ENCODE measurements at places on chromosomes 5 and 9.

- DNase-seq = no peak
Observed at GRCh38 chr9:107363516-107364152, 80.6 kb downstream of the RAD23B start.

- peak; percentile 85 for DNase-seq
Observed at GRCh38 chr9:114364134-114365041, 23.4 kb downstream of the AKNA start.

- no peak for DNase-seq
Observed at GRCh38 chr5:137845472-137845871, 22.2 kb upstream of the MYOT start.

GRCh38 chr9:21969011-21969940 is 24.9 kb downstream of the CDKN2A start:
- DNase-seq = no peak

DNA sequence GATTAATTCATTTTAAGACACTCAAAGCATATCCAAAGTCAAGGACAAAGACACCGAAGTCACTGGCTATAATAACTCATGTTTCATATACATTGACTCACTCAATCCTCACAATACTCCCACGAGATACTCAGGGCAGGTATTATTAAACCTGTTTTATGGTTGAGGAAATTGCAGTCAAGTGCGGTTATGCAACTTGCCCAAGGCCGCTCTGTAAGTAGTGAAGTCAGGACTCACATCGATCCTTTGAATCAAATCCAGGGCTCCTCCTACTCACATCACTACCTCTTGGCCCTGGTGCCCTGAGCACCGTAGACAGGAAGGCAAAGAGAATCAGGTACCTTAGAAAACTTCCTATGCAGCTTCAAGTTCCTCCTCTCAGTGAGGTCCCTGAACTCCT is 87.8 kb upstream of the APC start:
- no peak for DNase-seq

GRCh38 chr5:120552638-120553037 is 88.5 kb downstream of the PRR16 start:
- no peak for DNase-seq

GRCh38 chr5:14491015-14491915 is 90.3 kb upstream of the OTULINL start:
- DNase-seq = peak; percentile 23

GRCh38 chr5:43281840-43282658 is 31.2 kb downstream of the HMGCS1 start:
- DNase-seq = no peak

- DNase-seq = no peak
Observed at GRCh38 chr9:126081746-126082145, 244.9 kb upstream of the MVB12B start.

DNA sequence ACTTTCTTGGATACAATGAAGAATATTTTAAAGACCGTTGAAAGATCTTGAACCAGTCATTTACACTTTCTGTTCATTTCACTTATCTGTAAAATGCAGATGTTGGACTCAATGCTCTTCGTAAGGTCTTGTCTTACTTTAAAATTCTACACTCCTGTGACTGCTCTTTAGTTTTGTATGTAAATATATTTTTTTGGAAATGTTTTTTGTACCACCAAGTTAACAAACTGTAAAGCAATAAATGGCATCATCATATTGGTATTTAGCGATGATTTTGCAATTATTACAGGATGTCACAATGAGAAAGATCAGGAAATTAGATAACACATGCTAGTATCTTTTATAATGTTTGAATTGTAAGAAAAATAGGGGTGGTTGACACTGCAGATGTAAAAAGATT is 80.8 kb upstream of the GNAQ start:
- DNase-seq = no peak

DNA sequence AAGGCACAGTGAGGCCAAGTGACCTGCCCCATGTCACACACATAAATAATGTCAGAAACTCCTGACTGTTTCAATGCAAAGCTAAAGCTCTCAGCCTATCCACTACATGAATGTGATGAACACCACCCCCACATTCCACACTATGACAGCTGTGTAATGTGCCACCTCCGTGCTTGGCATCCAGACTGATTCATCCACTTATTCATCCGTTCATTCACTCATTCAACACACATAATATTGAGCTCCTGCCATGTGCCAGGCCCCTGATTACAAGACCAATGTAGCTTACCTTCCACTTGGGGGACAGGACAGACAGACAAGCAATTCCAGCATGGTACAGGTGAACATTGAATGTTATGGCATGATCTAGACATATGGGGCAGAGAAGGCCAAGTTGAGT is 46.2 kb upstream of the FABP6 start:
- no peak for DNase-seq

GRCh38 chr9:91303741-91304415 is 57.8 kb downstream of the AUH start:
- no peak for DNase-seq

GRCh38 chr9:36217256-36217968 is 26.7 kb downstream of the CLTA start:
- DNase-seq = no peak

- no peak for DNase-seq
Observed at GRCh38 chr9:88782931-88783710, 208.1 kb upstream of the S1PR3 start.

DNA sequence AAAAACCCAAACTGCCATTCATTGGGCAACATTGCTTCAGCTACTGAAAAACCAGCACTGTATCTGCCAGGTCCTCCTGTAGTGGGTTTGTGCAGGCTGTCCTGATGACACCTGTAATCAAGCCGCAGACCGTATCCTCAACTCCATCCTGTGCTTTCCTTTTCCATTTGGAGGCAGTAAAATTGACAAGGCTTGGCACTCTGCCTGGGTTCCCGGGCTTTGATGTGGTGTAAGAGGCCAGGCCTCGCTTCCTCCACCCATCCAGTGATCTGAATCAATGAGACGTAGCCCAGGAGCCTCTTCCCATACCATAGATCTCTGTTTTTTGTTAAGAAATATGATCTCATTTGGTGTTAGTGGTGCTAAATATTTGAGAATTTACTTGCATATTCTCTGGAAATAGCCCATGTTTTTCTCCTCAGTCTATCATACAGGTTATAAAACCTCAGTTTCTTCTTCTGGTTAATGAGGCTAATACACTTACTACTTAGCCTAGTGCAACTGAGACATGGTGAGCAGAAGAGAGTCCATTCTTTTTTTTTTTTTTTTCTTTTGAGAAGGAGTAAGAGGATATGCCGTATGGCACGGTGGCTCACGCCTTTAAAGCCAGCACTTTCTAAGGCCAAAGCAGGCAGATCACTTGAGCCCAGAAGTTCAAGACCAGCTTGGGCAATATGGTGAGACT is 34.8 kb downstream of the LSM11 start:
- DNase-seq = no peak

GRCh38 chr9:4220346-4220745 is 79.5 kb downstream of the GLIS3 start:
- DNase-seq = no peak

DNA sequence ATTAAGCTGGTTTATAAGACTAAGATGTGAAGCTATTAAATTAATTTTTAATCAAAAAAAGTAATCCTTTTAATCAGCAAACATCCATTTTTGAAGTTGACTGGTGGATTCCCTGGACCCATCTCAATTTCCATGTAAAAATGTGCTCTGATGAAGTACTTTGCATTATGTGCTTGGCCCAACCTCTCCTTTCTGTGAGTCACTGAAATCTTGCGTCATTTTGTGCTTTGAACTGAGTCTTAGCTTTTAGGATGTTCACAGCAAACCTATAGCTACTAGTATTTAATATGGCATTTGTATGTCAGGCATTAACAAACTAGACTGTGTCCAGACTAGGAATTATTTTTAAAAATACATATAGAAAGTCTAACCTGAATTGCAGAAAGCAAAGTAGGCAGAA is 55.0 kb upstream of the CDH12 start:
- DNase-seq = no peak

- DNase-seq = no peak
Observed at GRCh38 chr9:78291240-78291925, 5.5 kb upstream of the PSAT1 start.

DNA sequence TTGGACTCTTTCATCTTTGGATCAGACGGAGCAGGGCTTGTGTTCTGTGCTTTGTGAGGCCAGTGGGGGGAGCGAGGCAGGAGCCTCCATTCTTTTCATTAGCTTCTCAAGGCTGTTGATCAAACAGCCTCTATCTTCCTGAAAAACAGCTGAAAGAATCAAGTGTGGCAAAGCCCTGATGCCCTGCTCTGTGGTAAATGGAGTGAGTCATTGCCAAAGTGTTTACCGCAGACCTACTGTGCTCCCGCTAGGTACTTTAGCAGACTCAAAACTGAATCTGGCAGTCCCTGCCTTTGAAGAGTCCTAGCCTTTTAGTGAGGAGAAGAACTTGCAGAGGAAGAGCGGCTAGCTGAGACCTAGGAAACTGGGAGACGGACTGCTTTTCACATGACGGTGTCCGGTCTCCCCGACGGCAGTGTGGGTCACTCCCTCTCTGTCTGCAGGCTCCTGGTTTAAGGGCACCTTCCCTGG is 3.3 kb downstream of the ANKRD33B start:
- DNase-seq = no peak

DNA sequence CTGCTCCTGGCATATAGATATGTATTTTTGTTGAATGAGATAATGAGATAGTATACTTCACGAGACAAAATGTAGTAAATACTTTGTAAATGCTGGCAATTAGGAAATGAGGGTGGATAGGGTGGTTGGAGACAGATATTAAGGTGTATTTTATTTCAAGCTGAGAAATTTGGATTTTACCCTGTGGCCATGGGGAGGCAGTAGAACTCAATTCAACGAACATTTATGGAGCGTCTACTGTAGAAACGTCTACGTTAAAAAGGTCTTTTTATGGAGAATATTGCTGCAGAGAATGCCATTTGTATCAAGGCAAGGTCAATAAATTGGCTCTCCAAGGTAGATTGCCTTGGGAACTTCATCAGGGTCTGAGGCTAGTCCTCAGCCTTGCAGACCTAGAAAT is 21.5 kb upstream of the RALGPS1 start:
- DNase-seq = no peak

DNA sequence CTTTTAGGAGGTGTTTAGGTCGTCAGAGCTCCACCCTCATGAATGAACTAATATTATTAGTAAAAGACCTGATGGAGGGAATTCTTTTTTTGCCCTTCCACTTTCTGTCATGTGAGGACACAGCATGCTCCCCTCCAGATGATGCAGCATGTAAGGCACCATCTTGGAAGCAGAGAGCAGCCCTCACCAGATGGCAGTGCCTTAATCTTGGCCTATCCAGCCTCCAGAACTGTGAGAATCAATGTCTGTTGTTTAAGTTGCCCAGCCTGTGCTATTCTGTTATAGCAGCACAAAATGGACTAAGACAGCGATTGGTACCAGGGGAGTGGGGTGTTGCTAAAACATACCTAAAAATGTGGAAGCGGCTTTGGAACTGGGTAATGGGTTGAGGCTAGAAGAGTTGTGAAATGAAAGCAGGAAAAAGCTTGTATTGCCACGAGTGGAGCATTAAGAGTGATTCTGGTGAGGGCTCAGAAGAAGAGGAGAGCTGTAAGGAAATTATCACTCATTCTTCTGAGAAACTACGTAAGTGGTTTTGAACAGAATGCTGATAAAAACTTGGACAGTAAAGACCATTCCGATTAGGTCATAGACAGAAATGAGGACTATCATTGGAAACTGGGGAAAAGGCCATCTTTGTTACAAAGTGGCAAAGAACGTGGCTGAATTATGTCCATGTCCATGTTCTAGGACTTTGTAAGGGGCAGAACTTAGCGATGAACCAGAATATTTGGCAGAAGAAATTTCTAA is 28.6 kb downstream of the PTPDC1 start:
- no peak for DNase-seq

- no peak for DNase-seq
Observed at GRCh38 chr9:72980600-72981265, 27.9 kb upstream of the ALDH1A1 start.

GRCh38 chr9:136994888-136995230 is 1.5 kb downstream of the CLIC3 start:
- no peak for DNase-seq

Data from AG04449 (cell line).